ENCODE measurements at places on chromosomes 6 and 20.

DNA sequence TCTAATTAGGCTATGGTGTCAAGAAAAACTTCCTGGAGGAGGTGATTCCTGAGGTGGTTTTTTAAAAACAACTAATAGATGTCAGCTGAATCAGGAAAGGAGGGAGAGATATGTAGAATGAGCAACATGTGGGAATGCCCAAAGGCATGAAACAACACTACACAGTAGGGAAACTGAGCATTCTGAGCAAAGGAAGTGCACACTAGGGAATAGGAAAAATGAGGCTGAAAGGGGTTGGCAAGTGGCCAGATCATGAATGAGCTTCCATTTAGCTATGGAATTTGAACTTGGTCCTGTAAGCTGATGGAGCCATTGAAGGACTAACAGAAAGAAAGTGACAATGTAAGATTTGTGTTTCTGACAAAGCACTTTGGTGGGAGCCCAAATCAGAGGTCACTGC, 16.9 kb upstream of the SLC35F1 start:
- DNase-seq = no peak

- DNase-seq = no peak
Measured at GRCh38 chr6:89321131-89321970, 6.3 kb upstream of the GABRR2 start.

DNA sequence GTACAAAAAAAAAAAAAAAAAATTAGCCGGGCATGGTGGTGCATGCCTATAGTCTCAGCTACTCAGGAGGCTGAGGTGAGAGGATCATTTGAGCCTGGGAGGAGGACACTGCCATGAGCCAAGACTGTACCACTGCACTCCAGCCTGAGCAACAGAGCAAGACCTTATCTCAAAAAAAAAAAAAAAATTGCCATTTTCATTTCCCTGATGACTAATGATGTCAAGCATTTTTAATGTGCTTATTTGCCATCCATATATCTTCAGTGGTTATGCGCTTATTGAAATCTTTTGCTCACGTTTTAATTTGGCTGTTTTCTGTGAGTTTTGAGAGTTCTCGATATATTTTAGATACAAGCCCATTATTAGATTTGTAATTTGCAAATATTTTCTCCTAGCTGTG, 46.7 kb downstream of the PFDN4 start:
- no peak for DNase-seq

DNA sequence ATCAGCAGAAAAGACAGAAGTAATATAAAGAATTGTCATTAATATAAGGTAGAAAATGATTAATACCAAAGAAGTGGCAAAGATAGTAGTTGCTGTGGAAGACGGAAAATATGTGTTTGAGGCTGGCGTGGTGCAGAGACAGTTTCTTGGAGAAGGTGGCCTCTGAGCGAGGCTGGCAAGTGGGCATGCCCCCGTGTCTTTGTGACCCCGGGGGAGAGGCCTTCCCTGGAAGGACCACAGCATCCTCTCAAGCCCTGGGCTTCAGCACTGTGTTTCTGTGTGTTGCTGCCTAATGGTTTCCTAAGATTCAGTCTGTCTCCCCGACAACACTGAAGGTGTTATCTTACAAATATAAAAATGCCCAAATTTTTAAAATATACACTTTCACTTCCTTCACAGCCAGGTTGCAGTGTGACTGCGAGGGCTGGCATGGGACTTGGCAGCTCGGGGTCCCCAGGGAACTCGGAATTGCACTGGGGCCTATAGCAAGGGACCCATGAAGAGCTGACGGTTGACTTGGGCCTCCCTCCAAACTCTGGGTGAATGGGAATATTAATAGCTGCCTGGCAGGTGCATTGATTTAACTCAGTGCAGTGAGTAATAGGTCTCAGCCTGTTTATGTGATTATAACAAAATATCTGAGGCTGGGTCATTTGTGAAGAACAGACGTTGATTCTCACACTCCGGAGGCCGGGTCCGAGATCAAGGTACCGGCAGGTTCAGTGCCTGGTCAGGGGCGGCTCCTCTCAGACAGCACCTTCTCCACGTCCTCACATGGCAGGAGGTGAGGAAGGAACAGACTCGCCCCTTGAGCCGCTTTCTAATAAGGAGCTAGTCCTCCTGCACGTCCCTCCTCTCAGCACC, 47.4 kb upstream of the AFDN start:
- DNase-seq = no peak

DNA sequence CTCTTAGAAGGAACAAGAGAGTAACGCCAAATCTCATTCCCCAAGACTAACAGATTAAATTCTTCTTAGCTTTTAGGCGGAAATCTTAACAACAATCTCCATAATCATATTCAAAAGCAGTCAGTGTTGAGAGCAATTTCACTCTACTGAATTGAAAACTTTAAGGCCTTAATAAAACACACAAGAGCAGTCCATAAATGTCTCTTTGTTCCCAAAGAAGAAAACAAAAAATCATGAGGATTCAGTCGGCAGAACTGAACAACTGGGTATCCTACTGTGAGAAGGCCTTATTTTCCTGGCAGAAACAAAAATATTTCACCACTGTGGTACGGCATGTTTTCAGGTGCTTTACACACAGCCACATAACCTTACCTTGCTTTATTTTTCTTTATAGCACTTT, 14.4 kb downstream of the ABHD12 start:
- DNase-seq = no peak

DNA sequence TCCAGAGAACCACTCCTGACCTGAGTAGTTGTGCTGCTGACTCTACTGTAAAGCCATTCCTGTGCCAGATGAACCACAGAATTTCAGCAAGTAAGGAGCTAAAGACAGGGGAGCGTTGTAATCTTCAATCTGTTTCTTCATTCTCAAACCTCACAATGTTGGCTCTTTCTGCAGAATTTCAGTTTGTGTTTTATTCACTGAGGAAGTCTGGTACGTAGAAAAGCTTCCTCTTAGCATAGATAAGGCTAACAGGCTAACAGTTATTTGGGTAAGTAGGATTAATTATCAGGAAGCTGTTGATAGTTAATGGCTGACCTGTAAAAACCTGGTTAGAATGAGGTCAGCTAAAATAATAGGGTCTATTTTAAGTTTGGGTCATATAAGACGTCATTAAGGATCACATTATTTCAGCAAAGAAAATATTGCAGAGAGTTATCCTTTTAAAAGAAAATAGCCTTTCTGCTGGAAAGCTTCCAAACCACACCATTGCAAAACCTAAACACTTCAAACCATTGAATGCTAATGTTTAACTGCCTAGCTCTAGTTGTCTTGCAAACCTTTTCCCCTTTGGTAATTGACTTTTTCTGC, 14.1 kb upstream of the TENT5A start:
- DNase-seq = peak; percentile 96

- peak; percentile 23 for DNase-seq
Measured at GRCh38 chr6:80142586-80142985, 36.1 kb downstream of the BCKDHB start.

DNA sequence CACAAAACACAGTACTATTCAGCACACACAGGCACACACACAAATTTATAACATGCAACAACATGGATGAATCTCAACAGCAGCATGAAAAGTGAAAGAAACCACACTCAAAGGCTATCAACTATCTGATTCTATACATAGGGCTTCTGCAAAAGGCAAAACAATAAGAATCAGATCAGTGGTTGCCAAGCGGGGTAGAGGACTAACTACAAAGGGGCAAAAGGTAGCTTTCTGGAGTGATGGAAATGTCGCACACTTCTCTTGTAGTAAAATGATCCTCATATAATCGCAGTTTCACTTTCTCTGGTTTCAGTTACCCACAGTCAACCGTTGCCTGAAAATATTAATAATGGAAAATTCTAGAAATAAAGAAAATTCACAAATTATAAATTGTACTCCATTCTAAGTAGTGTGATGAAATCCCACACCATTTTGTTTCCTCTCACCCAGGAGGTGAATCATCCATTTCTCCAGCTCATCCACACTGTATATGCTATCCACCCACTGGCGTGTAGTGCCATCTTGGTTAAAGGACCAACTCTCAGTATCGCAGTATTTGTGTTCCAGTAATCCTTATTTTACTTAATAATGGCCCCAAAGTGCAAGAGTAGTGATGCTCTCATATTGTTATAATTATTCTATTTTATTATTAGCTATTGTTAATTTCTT, 12.8 kb upstream of the PLN start:
- no peak for DNase-seq

GRCh38 chr6:108693430-108694154, 132.9 kb downstream of the FOXO3 start:
- DNase-seq = no peak

DNA sequence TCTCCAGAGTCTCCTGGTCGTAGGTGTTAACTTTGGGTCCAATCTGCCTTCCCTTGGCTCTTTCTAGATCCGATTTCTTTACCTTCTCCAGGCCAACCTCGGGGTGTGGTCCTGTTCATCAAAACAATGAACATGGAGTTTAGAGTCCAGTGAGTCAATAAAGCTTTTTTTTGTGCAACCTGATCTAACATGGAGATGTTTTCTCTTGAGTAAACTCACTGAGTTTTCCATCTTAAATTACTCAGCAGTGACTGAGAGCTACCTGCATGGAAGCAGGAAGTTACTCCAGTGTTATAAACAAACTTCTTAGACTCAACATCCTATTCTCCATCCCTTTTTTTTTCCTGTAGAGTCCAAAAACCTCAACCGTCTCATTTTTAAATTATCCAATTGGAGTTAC, 14.9 kb upstream of the SLC22A1 start:
- DNase-seq = no peak

GRCh38 chr6:73560853-73561407, 40.1 kb upstream of the EEF1A1 start:
- DNase-seq = no peak

- no peak for DNase-seq
Measured at GRCh38 chr6:3352678-3353077, 93.9 kb downstream of the PSMG4 start.

DNA sequence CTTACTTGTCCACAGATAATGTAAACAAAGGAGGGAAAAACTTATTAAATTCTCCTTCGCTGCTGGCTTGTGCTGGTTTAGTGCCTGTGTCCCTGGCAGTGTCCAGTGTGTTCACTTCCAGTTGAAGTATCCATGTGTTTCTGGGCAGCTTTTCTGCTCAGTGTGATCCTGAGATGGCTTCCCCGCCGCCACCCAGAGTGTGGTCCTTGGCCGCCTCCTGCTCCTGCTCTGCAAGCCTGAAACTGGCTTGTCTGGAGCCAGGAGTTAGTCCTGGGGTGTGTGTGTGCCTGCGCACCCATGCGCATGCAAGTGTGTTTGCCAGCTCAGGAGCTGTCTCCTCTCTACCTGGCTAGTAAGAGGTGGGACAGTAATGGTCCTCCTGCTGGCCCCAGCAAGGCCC, 7.2 kb downstream of the BTBD3 start:
- DNase-seq = no peak

DNA sequence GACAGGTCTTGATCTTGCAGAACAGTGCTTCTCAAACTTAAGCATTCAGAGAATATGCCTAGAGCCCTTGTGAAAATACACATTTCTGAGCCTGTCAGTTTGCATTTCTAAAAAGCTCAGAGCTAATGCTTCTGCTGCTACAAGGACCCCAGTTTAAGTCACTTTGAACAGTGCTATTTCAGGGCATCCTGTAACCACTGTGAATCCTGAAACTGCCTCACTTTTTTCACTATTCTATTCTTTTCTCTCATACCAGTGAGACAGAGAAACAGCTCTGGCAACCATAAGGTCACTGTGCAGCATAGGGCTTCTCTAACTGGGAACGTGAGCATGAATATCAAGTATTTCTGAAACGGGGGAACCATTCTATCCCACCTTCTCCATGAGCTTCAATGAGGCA, 51.2 kb downstream of the LGSN start:
- DNase-seq = no peak

DNA sequence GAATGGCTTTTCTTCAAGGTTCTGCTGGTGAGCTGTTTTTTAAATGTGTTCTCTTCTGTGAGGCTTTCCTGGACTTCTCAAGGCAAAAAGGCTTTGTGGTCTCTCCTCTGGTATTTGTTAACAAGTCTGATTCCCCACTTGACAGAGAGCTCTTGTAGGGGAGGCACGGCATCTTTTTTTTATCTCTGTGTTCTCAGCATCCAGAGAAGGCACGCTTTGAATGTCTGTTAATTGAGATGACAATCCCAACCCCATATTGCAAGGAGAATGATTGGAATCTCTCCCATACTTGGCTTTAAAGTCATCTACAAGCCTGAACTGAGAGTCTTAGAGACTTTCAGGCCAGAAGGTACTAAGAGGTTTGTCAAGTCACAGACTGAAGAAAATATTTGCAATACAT, 22.6 kb downstream of the EDN1 start:
- peak; percentile 61 for DNase-seq

GRCh38 chr6:98107801-98108200, 726.6 kb upstream of the POU3F2 start:
- DNase-seq = no peak

DNA sequence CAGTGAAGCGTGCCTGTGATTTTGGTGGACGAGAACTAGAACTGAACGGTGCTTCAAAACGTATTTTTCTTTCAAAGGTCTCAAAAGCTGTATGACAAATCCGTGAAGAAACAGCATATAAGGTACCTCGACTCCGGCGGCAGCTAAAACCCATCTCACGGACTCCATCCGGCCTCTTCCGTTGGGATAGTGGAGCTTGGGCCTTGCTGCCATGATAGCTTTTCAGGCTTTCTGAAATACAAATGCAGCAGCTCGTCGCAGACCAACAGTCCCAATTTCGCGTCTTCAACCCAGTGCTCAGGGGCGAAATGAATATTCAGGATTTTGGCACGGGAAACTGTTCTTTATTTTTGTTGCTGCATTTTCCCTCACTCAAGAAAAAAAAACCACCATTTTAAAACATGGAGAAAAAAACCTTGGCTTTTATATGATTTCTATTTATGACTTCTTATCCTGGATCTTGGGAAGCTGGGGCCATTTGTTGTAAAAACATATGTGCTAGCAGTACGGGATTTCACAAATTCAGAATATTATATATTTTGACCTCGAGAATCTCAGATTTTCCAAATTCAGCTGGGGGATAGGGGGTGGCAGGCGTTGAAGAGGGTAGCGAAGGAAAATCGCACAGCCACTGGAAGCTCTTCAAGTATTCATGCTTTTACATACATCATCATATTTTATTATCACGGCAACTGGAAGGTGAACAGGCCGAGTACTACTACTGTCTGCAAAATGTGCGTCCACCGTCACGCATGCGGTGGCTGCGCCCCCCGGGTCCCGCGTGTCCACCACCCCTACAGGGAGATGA, 849 bp downstream of the GSTA4 start:
- no peak for DNase-seq

DNA sequence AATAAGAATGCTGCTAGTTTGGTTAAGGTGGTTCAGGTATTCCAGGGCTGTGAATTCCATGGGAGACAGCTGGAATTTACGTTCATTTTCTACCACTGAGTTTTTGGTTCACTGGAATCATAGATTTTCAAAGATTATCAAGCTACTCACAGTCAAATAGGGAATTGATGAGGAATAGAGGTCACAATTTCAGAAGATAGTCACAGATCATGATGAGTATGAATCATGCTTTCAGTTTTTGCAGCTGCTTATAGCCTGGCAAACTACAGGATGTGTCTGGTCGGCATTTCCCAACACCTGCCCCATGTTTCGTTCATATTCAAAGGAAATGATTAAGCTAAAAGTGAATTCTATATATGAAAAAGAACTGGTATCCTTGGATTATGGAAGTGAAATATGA, 58.7 kb downstream of the BCKDHB start:
- DNase-seq = no peak

Data from fibroblast of skin of left quadriceps (primary cell).